Cerebellum (tissue), 4 donors: ENCODE measurements at places on chromosomes 5 and 9. TPM values are rescaled to one million over a fixed set of nuclear protein-coding genes. Genes with fewer than 3 reads are reported as not detected.

Gene ARL14EPL
- total RNA-seq: not detected

- no peak for DNase-seq
Observed at GRCh38 chr5:172497591-172498255, 43.4 kb upstream of the SH3PXD2B start.

DNA sequence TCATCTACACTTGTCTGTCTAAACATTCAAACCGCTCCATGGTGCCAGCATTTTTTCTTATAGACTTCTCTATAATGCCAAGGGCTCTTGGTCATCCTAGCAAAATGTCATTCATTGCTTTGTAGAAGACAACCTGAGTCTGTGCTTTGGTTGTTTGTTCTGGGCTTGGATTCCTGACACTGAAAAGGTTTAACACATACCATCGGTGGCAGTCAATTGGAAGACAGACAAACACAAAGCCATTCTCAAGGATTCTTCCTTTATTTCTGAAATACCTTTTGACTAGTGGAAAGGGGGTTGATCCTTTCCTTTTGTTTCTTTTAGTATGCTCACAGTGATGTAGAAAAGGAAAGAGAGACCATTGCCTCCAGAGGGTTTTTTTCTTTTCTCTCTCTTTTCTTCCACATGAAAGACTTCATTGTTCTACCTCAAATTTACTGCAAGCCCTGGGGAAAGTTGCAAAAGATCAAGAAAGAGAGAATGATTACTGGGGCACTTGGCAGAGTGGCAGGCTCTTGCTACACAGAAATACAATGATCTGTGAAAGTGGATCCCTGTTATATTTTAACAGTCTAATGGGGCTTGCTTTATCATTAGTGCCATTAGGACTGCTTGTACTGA is 66.4 kb upstream of the TMC1 start:
- DNase-seq: no peak

GRCh38 chr9:90834828-90835595 is 33.4 kb downstream of the SYK start:
- no peak for DNase-seq

Gene GFPT2
- 38.2 TPM for total RNA-seq

DNA sequence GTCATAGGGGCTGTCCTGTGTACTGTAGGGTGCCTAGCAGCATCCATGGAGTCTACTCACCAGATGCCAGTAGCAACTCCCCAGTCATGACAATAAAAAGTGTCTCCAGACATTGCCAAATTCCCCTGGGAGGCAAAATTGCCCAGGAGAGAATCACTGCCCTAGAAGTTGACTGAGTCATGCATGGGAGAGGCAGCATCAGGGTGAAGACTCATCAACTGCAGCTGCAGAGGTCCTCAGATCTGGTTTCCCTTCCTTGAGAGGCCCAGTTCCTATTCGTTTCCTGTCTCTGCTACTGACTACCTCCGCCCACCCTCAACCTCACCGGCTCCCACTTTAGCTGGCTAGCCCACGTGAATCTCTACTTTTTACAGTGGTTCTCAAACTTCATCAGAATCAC is 88.6 kb upstream of the AGXT2 start:
- DNase-seq: no peak

- no peak for DNase-seq
Observed at GRCh38 chr9:134877541-134877940, 3.1 kb upstream of the FCN2 start.

DNA sequence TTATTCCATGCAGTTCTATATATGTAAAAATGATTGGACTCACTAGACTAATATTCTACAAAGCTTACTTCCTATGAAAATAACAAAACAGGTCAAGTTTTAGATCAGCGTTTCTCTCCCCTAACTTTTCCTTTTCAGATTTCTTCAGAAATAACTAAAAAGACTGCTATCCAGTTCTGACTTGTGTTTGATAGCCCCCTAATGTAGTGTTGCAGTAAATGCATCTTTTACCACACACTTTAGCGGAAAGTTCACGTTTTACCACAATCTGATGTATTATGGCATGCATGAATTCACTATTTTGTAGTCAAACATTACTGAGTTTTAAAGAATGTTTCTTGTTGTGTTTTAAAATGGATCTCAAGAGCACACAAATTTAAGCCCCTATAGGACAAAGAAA is 292.7 kb downstream of the RAB3C start:
- no peak for DNase-seq

Gene ANXA2R
- total RNA-seq: 2.9 TPM

Gene ZNF462
- 102 TPM for total RNA-seq

Gene CKMT2
- 4.2 TPM for total RNA-seq

GRCh38 chr5:124030043-124030491 is 518.1 kb downstream of the CSNK1G3 start:
- no peak for DNase-seq

GRCh38 chr9:13555516-13555915 is 276.0 kb upstream of the MPDZ start:
- no peak for DNase-seq

DNA sequence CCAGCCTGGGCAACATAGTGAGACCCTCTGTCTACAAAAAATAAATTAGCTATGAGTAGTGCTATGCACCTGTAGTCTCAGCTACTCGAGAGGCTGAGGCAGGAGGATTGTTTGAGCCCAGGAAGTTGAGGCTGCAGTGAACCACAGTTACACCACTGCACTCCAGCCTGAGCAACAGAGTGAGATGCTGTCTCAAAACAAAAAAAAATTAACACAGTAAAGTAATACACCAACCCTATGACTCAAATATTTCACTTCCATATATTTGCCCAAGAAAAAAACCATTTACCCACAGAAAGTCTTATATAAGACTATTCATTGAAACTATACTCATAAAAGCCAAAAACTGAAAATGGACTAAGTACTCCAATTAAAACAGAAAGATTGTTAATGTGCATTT is 16.2 kb downstream of the SMIM23 start:
- no peak for DNase-seq

GRCh38 chr5:65821966-65822365 is 100.0 kb downstream of the NLN start:
- DNase-seq: no peak

Gene ADCY2
- 21.7 TPM for total RNA-seq

GRCh38 chr5:43110606-43111170 is 10.0 kb upstream of the ZNF131 start:
- DNase-seq: no peak

Gene IFNK
- total RNA-seq: not detected

DNA sequence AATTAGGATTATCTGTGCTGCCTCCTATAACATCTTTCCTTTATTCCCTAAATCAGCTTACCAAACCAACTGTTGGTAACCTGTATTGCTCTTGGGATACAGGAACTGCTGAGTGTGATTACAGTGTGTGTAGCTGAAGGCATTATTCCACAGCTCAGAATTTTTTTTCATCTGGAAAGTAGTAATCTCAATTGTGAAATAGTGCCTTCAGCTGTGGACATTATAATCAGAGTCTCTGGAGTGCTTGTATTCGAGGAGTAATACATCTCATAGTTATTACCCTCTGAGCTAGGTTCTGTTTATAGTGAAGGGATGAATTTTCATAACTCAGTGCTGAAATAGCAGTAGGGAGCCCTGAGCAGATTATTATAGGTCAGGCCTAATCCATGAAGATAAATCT is 199.5 kb downstream of the MAST4 start:
- DNase-seq: peak; percentile 2

DNA sequence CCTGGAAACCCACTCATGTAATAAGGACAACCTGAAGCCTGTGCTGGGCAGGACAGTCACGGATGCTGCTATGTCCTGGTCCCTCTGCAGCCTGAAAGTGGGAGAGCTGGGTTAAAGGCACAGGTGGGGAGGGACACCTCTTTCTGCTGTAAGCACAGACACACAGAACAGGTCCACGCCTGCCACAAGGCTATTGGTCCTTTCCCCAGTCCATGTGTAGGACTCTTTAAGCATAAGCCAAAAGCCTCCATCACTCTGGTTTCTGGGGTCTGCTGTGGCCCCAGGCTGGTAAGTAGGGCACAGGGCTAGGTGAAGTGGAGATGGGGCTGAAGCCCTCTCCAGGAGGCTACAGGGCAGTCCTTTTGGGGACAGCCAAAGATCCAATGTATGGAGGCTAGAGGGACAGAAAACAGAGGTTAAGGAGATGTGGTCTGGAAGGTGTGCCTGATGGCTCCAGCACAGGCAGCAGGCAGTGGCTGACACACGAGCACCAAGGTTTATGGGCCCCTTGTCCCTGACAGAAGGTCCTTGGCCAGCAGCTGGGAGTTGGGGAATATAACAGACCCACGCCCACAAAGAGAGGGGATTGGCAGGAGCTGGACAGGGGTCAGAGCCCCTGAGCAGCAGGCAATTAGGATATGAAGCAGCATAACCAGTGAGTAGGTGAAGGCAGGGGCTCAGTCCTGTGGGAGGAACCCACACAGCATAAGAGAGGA is 203.6 kb upstream of the MVB12B start:
- DNase-seq: no peak

DNA sequence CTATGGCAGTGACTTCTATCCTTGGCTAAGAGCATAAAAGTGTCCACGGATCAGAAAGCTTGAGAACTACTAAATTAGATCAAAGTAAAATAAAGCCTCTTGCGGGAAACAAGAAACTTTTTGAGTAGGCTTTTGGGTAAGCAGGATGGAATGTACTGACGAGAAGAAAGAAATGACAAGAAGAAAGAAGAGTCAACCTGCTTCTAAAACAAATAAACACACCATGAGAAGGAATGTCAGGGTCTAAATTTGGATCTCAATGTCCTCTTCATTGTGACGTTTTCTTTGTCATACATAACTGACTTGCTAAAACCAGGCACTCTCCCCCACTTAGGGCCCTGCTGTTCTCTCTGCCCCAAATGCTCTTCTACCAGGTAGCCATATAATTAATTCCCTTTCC is 290.1 kb upstream of the PTGER4 start:
- DNase-seq: no peak

- DNase-seq: no peak
Observed at GRCh38 chr5:2192496-2192895, 309.8 kb upstream of the IRX4 start.

Gene SLC9A3
- total RNA-seq: 1.8 TPM

Gene BTNL8
- not detected for total RNA-seq

DNA sequence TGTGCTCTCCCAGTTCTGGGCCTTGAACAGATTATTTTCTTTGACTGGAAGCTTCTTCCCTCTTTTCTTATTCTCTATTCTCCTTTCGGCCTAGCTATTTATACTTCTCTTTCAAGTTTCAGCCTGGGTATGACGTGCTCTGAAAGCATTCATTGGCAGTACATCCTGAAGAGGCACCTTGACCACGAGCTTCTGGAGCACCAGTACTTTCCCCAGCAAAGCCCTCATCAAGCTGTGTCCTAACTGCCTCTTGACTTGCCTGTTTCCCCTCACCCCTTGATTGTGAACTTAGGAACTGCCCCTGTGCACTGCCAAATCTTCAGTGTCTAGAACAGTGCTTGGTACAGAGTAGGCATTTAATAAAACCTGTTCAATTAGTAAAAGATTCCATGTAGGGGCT is 154.9 kb downstream of the KCTD16 start:
- no peak for DNase-seq

Gene PROP1
- total RNA-seq: not detected

Gene WDR55
- total RNA-seq: 12.5 TPM
